ENCODE measurements at places on chromosomes 2 and 18.

- DNase-seq, result no peak
These were observed 238.6 kb upstream of the TNP1 start for GRCh38 chr2:217098435-217098834.

- no peak for DNase-seq
These were observed 178.1 kb upstream of the PIEZO2 start for GRCh38 chr18:11327391-11328009.

DNA sequence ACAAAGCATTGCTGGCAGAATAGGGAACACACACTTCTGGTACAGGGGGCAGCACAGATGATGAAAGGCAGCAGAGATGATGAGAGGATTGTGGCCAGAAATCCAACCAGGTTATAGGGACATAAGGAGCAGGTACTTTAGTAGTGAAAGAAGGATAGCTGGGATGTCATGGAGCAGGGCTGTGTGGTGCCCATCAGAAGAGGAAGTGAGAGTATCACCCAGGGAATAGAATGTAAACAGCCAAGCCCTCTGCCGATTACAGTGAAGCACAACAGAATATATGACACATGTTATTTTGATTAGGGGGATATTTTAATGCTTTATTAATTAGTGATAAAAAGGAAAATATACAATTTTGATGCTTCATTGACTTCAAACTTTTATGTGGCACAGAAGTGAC is 883.4 kb upstream of the CDH2 start:
- DNase-seq, result no peak

DNA sequence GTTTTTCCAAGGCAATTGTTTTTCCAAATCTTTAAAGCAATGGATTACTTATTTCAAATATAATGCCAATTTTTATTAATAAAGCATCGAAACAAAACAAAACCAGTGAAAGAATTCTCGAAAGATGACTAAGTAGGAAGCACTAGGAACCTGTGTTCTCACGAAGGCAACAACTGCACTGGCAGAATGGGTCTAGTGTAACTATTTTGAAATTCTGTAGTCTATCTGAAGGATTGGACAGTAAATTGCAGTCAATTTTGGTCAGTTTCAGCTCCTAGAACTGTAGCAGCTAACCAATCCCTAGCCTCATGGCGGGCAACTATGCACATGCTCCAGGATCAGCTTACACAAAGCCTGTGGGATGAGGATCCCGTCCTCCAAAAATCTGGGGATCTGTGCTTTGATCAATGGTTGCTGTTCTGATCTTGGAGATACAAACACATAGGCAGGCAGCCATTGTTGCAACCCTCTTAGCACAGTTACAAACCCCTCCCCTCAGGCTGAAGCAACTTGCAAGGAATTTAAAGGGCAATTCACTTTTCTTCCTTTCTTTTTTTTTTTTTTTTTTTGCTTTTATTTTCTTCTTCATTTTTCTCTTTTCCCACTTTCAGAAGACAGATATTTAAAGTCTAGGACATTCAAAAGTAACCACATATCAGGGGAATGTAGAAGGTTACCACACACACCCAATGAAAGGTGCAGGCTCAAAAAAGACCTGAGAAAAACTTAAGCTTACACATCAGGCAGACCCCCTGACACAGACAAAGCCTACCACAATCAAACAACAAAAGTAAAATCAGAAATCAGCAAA is 147.6 kb downstream of the THADA start:
- DNase-seq, result no peak

DNA sequence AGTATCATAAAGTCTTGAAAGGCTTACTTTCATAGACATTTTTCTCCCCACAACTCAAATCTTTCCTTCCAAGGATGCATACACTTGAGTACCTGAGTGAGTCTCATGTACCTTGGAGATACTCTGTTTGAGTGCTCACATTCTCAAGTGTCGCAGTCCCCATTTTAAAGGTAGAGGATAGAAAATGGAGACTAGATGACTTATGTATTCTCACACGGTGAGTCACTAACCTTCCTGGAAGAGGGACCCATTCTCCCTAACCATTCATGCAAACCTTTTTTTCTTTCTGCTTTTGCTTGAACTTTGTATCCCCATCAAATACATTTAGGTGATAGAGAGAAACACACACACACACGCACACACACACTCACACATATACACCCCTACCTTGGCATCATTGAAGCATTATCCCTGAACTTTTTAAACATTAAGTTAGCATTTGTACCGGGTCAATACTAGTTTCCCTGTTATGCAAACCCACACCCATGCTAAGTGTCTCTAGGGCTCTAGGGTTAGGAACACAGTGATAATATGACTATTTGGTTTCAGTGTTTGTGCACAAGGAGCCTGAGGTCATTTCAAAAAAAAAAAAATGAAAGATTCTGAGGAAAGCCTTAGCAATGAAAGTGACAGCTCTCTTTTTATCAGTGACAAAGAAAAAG is 236.2 kb downstream of the IKZF2 start:
- no peak for DNase-seq

DNA sequence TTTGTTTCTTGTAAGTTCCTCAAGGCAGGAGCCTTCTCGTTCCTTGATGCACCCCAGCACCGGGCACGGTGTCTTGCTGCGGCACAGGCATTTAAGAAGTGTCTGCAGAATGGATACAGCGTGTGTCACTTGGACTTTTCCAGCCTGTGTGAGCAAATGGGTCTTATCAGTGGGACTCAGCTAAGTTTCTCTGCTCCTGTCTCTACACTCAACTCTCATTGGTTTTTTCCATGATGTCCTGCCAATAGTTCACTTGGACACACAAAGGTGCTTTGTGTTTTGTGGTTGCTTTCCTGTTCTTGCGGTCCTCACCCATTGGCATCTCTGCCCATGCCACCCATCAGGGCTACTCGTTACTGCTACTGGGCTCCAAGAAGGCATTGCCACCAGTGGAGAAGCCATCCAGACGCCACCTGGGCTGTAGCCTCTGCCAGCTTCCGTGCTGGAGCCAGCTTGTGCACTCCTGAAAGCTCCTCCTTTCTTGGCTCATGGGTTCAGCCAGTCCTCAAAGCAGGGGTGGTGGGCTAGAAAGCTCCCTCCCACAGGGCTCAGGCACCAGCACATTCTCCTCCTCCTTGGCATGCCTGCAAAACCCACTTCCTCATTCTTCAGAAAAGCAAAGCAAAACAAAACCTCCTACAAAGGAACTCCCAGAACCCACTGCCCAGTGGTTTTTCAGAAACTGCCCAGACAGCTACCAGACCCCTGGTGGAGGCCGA is 41.4 kb downstream of the IL1R2 start:
- no peak for DNase-seq

GRCh38 chr2:101837354-101837753 is 139.8 kb downstream of the MAP4K4 start:
- no peak for DNase-seq

GRCh38 chr2:45889620-45890370 is 238.3 kb downstream of the PRKCE start:
- DNase-seq, result no peak

- DNase-seq, result no peak
These were observed 557 bp upstream of the E2F6 start for GRCh38 chr2:11466307-11467128.

DNA sequence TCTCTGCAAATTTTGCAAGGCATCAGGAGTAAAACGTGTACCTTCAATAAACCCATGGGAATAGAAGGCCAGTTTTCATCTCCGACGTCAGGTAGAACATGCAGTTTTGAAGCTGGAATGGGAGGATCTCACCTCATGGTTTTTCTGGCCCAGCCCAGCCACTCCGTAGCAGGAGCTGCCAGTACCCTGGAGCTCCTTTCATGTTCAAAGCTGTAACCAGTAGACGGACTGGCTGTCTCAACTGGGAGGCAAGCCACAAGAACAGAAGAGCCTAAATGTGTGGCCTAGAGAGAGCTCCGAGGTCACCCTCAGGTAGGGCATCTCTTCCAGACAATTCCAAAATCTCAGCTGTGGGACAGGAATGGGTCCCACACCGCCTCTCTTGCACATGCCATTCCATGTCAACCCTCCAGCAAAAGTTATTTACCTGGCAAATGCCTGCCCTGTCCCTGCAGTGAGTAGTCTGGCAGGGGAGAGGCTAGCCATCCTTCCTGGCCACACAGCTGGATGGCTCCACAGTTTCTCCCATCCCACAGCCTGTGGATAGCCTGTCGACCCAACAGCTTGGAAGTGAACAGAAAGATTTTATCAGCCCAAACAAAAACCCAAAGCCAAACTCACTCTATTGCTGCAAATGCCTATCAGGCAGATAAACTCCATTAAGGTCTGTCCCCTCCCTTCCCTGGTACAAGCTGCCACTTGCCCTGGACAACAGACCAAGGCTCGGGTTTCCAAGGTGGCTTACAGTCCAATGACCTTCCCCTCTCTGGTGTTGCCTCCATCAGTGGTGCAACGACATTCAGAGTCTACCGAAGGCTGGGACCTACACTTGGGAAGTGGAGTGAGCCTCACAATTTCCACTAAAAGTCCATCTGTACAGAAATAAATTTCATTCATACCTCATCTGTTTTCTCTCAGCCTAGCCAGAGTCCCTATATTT is 27.8 kb downstream of the CRACDL start:
- no peak for DNase-seq

DNA sequence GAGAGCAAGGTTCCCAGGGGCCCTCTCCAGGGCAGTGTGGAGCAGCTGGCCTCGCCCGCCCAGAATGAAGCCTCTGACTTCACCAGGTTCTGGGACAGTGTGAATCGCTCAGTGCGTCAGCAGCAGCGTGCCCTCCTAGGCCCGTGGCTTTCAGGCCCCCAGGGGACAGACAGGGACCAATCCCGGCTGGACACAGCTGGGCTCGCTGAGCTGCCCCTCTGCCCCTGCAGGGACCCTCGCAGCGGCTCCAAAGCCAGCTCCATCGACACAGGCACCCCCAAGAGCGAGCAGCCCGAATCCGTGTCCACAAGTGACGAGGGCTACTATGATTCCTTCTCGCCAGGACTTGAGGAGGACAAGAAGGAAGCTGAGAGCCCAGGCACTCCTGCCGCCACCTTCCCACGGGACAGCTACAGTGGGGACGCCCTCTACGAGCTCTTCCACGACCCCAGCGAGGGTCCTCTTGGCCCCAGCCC is 7.6 kb downstream of the AMER3 start:
- no peak for DNase-seq

GRCh38 chr2:211846714-211847113 is 691.9 kb downstream of the ERBB4 start:
- DNase-seq, result no peak

DNA sequence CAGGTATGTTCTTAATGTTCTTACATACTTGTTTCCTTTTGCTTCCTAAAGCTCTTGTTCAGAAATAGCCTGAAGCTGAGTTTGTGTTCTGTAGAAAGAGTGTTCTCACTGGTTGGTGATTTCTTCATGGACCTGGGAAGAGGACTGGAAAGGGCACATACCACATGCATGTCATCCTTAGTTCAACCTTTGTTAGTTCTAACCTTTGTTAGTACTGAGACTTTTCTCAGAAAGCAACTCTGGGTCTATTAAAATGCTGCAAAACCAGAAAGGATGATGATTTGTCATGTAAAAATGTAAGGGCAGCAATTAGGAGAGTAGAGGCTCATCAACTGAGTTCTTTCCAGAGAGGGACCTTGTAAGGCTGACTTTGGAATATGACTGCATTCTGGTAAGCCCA is 2.5 kb upstream of the FAP start:
- no peak for DNase-seq

- no peak for DNase-seq
These were observed 427.3 kb downstream of the GALR1 start for GRCh38 chr18:77676910-77677309.

GRCh38 chr18:7198326-7198725 is 32.6 kb upstream of the LRRC30 start:
- no peak for DNase-seq

- DNase-seq, result no peak
These were observed 52.6 kb downstream of the AGPS start for GRCh38 chr2:177445200-177445599.

GRCh38 chr2:53173698-53174455 is 593.7 kb upstream of the CHAC2 start:
- no peak for DNase-seq

DNA sequence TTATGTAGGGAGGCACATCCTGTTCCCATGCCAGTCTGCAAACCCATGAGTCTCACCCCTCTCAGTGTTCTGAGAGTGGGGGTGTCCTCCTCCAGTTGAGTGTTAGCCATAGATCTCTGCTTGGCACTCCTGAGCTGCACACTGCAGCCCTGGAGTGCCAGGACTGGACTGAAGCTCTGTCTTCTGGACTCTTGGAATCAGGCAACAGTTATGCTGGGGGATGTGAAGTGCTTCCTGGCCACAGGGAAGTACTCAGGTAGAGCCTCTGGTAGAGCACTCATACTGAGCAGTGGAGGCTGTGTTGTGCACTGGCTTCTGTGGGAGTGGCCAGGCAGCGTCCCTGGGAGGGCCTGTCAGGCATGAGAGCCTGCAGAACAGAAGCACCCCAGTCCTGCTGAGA is 43.0 kb downstream of the SERPINB7 start:
- no peak for DNase-seq

DNA sequence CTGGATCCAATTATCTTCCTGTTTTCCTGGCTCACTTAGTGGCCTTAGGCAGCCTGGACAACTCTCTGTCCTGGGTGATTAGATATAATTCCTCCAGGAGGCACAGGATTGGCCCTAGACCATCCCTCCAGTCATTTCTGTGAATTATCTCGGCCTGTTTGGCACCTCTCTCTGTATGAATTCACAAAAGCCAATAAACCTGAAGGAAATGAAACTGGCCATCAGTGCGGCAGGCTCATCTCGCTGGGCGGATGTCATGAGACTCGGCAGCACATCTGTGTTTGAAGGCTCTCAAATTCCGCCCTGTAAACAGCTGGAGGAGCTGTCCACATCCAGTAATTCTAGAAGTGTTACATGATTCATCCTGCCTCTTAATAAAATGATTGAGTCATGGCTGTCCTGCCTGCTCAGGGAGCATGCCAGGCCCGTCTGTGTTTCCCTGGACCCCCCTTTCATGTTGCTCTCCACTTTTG is 38.6 kb downstream of the ACOXL start:
- DNase-seq, result no peak
